Upper lobe of right lung (tissue), 1 donor: ENCODE measurements at places on chromosomes 4 and X.

DNA sequence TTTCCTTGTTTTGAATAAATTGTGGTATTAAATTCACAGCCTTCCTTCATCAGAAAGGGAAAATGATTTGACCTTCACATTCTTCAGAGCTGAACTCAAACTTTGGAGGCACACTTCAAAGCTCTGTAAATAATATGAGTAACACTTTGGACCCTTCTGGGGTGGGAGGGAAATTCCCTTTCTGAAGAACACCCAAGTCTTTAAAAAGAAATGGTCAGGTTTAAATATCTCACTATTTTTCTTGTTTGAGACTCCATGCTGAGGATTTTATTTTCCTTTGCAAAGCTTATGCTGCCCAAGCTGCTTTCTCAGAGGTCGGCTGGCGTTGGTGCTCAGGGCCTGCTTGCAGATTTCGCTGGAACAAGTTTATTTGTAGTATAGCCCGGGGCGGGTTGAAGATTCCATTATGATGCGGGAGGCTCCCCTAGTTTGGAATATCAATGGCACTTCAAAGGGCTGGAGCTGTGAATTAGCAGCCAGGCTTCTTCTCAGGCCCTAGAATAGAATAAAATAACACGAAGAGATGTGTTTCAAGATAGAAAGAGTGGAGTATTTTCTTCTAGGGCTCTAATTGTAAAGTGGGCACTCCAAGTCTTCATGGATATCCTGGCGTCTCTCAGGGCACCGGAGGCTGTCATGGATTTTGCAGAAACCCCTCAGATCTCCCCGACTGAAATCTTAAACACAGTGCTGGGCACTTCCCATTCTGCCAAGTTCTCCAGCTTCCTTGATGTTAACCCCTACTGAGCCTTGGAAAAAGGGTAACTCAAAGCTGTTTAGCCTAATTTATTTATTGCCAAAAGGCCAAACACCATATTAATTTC, 315.6 kb downstream of the GPAT3 start:
- DNase-seq = no peak

- no peak for DNase-seq
Observed at GRCh38 chrX:136920001-136920400, 39.5 kb upstream of the RBMX start.

GRCh38 chr4:152689615-152690501, 10.1 kb upstream of the TMEM154 start:
- DNase-seq = no peak

- DNase-seq = no peak
Observed at GRCh38 chr4:54165438-54165837, 63.7 kb upstream of the PDGFRA start.

DNA sequence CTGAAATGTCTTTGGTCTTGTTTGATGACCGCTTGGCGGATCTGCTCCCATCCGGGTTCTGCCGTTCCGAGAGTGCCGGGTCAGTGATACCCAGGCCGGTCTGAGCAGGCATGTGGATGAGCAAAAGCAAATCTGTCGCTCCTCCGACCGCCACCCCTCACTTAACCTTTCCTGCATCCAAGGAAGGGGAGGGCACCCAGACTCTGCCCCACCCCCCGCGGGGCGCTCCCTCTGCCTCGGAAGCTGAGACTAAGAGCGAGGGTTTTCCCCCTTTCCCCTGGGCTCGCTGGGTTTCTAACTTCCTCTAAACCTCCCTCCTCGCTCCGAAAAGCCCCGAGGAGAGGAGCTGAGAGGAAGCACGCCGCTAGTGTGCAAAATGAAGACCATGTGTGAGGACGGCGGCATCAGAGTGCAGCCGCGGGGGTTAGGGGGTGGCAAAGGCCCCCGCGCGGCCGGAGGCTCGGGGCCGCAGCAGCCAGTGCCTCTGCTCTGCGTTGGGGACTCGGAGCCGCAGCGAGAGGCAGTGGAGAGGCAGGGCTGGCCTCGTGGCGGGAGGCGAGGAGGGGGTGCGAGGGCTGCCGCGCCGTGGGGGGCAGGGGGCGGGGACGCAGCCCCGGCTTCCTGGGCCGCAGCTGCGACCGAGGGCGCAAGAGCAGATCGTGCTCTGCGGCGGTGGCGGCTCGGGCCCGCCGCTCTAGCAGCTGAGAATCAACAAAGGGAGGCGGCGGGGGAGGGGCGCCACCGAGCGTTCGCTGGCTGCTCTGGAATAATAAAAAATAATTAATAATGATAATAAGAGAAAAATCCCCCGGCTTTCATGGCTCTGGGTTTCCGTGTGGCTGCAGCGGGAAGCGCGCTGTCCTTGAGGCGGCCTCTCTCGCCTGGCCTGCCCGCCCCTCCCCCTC, 55.8 kb upstream of the BCOR start:
- peak; percentile 76 for DNase-seq

- no peak for DNase-seq
Observed at GRCh38 chr4:137367620-137368019, 164.7 kb downstream of the PCDH18 start.

- no peak for DNase-seq
Observed at GRCh38 chr4:106486533-106486932, 118.0 kb upstream of the GIMD1 start.

GRCh38 chr4:101693842-101694398, 96.6 kb upstream of the BANK1 start:
- DNase-seq = no peak

GRCh38 chr4:24736066-24736465, 59.3 kb upstream of the SOD3 start:
- no peak for DNase-seq

DNA sequence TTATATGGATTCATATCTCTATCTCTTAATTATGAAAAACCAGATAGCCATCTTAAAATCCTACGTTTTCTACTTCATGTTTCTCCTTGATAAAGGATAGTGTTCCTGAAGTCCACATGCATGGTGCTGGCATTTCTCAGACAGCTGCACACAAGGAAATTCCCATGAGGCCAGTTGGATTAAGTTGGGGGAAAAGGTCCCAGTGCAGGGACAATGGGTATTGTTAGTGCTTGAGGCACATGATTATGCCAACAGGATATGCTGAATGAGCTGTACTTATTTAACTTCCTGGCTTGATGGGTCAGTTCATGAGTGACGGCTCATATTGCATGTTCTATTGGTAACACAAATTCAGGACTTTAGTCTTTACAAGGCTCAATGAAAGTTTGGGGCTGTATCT, 913.9 kb upstream of the NDST4 start:
- DNase-seq = no peak

DNA sequence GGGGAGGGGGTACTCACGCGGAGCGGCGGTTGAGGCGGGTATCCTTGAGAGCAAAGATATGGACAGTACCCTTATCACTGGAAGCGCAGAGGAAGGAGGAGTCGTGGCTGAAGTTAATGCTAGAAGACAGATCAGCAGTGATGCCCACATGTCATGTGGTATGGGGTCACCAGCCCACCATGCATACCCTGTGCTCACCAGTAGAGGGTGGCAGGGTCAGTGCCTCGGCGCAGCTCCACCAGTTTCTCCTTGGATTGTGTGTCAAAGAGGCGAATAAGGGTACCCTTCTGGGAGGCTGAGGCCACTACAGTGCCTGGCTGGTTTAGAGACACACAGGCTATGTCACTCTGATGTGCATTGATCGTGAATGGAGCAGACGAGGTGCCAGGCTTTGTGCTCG, 1.5 kb upstream of the PRAF2 start:
- no peak for DNase-seq

GRCh38 chr4:66766557-66766956, 778.7 kb downstream of the CENPC start:
- DNase-seq = no peak

DNA sequence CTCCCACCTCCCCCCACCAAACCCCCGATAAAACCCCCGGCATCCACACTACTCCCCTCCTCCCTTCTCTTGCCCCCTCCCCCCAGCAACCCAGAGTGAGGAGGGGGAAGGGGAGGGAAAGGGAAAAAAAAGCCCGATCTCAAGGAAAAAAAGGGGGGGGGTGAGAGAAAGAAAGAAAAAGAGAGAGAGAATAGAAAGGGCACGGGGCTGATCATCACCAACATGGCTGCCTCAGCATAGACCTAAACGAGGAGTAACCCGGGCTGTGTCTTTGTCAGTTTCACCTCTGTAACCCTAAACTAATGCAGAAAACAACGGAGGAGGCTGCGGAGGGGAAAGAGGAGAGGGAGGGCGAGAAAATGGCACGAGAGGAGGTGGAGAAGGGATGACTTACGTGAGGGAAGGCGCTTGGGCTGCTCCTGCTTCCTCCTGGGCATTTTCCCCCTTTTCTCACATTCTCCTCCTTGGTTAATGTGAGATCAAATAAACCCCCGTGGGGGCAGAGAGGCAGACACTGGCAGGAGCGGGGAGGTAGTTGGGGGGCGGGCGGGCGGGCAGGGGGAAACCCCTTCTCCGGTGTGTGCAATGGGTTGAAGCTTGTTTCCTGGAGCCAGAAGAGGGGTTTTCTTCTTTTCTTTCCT, 532 bp downstream of the ZNF827 start:
- no peak for DNase-seq

DNA sequence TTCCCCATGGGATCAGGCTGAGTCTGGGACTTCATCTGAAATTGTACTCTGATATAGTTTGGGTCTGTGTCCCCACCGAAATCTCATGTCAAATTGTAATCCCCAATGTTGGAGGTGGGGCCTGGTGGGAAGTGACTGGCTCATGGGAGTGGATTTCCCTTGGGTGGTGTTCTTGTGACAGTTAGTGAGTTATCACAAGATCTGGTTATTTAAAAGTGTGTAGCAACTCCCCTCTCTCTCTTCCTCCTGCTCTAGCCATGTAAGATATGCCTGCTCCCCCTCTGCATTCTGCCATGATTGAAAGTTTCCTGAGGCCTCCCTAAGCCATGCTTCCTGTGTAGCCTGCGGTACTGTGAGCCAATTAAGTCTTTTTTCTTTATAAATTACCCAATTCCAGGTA, 61.0 kb downstream of the RASGEF1B start:
- DNase-seq = no peak

- no peak for DNase-seq
Observed at GRCh38 chr4:164337219-164337944, 416.5 kb upstream of the SMIM31 start.

DNA sequence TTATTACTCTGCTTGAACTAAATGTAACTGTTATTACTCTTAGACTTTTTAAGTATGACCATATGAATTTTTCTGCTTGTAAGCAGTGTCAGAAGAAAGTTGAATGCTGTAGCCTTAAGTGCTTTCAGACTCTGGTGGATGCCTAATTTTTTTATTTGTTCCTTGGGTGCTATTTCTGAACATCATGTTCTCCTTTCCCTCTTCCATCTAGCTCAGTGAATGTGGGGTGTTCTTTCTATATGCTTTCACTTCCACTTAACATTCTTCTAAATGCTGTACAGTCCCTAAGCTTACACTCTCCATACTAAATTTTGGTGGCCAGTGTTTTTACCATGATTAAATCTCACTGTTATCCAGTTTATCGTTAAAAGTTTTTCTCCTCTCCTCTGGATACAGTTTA, 3.6 kb downstream of the DCK start:
- DNase-seq = no peak

DNA sequence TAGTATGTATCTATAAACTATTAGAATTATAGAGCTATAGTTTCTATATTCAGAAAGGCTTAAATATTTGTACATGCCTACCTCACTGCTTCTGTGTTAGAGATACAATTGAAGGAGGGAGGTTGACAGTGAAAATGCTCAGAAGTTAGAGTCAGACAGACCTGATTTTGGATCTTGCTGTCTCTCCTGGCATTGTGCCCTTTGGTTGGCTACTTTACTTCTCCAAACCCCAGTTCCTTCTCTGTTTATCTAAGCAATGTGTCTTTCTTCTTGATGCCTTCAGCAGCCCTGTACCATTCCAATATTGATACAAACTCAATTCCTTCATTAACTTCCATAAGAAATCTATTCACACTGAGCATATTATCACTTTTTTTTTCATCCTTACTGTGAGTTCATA, 28.7 kb downstream of the CCNG2 start:
- no peak for DNase-seq

GRCh38 chrX:150643271-150643670, 49.9 kb upstream of the MTMR1 start:
- no peak for DNase-seq

GRCh38 chr4:16032396-16032770, 51.4 kb downstream of the PROM1 start:
- DNase-seq = no peak

GRCh38 chr4:182277377-182277776, 34.2 kb downstream of the TENM3 start:
- no peak for DNase-seq

DNA sequence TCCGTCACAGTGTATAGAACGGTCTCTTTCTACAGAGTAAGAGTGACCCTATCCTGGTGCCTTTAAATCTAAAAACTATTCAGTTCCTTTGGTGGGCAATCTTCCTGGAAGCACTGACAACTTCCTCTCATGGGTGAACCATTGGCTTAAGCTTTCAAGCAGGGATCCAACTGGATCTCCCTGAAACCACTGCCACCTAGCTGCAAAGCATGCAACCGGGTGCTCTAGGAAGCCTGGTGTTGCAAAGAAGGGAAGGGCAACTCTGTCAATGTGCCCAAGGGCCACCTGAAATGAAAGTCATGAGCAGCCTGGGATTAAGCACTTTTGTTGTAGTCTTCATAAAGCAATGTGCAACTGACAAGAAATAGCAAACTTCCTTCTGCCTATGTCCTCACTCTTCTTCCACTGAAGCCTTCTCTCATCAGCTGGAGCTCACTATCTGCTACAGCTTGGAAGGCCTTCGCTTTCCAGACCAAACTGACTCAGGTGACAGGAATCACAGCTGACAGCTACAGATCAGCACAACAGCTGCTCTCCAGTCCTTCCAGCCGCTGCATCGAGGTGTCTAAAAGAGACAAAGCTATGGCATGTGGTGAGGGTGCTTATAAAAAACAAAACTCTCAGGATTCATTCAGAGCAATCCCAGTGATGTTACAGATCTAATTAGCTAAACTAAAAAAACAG, 46.1 kb downstream of the SETD7 start:
- no peak for DNase-seq

- no peak for DNase-seq
Observed at GRCh38 chr4:19130866-19131265, 1109.3 kb upstream of the LCORL start.

GRCh38 chr4:139300431-139301112, 733 bp upstream of the NAA15 start:
- no peak for DNase-seq

DNA sequence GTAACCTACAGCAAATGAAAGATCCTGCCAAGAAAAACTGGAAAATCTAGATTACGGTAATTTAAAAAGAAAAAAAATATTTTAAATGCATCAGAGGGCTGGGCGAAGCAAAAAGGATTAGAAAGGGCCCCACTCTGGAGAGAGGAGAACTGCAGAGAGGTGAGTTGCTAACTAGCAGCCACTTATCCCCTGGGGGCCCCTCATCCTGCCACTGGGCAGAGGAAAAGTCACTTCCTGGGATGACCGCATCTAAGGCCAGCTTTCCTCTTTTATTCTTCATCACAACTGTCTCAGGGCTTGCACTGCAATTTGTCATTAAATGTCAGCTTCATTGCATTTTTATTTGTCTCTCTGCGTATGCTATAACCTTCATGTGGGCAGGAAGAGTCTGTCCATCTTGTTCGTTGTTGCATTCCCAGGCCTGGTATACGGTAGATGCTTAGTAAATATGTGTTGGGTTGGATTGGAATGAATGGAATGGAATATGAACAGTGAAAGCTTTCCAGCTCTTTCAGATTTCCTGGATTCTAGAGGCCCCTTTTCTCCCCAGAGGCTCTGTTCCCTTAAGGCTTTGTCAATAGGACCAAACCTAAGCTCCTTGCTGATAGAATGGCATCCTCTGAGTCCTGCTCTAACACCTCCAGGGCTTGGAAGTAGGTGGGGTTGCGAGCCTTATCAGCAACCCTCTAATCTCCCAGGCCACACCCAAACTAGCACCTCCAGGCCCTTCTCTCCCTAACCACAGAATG, 58.9 kb downstream of the TLR10 start:
- no peak for DNase-seq

- DNase-seq = no peak
Observed at GRCh38 chr4:76550966-76551780, 116.1 kb downstream of the SHROOM3 start.
